Gastrocnemius medialis (tissue), 4 donors: ENCODE measurements at places on chromosomes 12 and 14.

DNA sequence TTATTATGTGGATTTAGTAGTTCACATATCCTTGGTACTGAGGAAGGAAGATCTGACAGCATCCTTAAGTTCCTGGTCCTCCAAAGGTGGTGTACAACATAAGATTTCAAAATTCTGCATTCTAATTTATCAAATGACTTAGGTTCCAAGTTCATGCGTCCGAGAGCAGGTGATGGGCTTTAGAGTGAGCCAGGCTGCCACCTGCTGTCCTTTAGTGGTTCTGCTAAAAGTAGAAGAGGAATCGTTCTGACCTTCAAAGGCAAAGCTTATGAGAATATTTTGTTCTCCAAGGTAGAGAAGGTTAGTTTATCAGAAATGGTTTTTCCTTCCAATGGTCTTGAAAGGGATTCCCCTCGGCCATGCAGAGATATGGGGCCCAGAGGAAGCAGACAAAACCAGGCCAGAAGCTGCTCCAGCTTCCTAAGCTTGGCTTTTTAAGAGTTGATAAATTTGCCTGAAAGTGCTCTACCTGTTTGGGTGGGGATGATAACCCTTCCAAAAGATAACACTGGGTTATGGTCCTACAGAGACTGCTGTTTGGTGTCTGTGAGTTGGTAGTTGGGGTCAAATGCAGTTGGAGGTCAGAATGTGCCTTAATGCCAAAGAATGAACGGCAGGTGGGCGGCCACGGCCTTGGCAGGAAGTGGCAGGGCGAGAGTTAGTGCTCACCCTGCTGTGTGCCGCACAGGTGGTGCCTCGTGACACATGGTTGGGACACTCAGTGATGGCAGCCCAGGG lies 29.1 kb upstream of the LRTM2 start:
- H3K4me1 ChIP-seq: peaks cover 40% of the 10 kb centered on the region
- peak; percentile 70 for DNase-seq
- H3K27me3 ChIP-seq: no peaks in the 10 kb centered on the region
- no peak overlapping the region for H3K4me3 ChIP-seq

DNA sequence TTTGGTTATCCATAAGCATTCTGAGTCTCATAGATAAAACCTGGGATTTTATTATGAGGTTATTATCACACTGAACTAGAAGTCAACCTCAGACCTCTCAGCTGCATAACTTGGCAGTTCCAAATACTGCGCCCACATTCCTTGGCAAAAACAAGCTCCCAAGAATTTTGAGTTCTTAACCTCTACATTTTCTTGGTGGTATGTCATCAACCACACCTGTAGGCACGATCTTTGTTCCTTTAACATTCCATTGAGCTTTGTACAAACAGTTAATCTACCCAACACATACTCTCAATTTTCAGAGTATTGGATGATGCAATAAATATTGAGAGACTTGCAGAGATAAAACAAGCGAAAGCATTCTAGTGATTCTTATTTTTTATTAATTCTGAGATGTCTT lies 371.8 kb upstream of the PRICKLE1 start:
- H3K36me3 ChIP-seq: no peaks in the 10 kb centered on the region
- no peak for DNase-seq
- no peak overlapping the region for H3K4me3 ChIP-seq
- H3K27ac ChIP-seq: no peak overlapping the region
- H3K4me1 ChIP-seq: peaks cover 3% of the 10 kb centered on the region

DNA sequence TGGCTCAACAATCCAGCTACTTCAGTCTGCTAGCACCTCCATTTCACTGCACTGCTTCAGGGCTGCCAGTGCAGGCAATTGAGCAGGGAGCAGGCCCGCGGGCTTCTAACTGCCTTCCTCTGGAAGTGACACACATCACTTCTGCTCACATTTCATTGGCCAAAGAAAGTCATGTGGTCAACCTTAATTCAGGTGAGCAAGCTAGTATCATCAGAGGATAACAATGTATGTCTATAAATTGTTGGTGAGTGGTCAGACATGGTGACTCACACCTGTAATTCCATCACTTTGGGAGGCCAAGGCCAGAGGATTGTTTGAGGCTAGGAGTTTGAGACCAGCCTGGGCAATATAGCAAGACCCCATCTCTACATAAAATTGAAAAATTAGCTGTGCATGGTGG lies 22.3 kb upstream of the CHGA start:
- H3K36me3 ChIP-seq: no peaks in the 10 kb centered on the region
- H3K27me3 ChIP-seq: peaks cover 14% of the 10 kb centered on the region
- H3K27ac ChIP-seq: no peak overlapping the region
- no peaks in the 10 kb centered on the region for H3K4me1 ChIP-seq

- H3K27ac ChIP-seq: no peak overlapping the region
- no peak overlapping the region for H3K4me3 ChIP-seq
- no peaks in the 10 kb centered on the region for H3K27me3 ChIP-seq
- no peaks in the 10 kb centered on the region for H3K4me1 ChIP-seq
These were observed 274.9 kb upstream of the NOVA1 start for GRCh38 chr14:26872515-26873361.

DNA sequence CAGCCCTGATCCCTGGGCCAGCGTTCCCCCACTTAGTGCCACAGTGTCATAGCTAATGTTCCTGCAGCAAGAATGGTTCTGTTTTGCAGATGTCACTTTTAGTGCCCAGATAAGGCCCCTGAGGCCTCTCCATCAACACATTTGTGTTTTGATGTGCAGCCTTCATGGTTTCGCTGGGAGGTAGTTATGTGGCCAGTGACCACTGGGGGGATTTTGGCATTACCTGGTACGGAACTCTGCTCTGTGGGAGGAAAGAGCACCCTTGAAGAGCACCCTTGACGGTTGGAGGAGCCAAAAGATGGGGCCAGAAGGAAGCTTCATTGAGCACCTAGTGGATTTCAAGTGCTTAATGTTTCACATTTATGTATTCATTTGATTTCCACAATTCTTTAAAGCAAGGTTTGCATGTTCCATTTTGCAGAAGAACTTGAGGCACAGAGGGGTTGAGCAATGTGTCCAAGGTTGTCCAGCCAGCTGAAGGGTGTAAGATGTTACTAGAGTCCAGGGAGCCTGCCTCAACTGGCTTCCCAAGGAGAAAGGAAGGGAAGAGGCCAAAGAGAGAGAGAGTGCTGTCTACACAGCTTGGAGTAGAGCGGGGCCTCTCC lies 13.0 kb downstream of the SERPINA11 start:
- peaks cover 6% of the 10 kb centered on the region for H3K27me3 ChIP-seq
- no peak overlapping the region for H3K4me3 ChIP-seq
- H3K4me1 ChIP-seq: no peaks in the 10 kb centered on the region
- H3K36me3 ChIP-seq: no peaks in the 10 kb centered on the region
- no peak for DNase-seq

DNA sequence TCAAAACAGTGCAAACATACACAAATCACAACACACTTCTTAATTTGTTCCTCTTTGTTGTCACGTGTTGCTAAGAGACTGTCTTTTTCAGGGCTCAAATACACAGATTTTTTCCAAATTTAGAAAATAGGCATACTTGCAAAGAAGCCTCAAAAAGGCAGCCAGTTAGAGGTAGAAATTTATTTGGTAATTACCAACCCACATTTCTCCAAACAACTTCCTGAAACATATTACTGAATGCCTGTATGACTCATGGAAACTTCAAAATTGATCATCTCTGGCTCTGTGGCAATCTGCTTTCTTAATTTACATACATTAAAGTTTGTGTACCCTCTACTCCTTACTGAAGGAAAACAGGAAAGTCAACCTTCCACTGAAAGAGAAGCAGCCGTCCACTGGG lies 36.4 kb downstream of the PPM1H start:
- no peaks in the 10 kb centered on the region for H3K27me3 ChIP-seq
- no peaks in the 10 kb centered on the region for H3K36me3 ChIP-seq
- no peak overlapping the region for H3K4me3 ChIP-seq
- H3K4me1 ChIP-seq: peaks cover 37% of the 10 kb centered on the region
- no peak overlapping the region for H3K27ac ChIP-seq

GRCh38 chr12:105555556-105556295 lies 225.2 kb downstream of the C12orf75 start:
- H3K4me1 ChIP-seq: no peaks in the 10 kb centered on the region
- DNase-seq: no peak
- no peak overlapping the region for H3K27ac ChIP-seq
- no peaks in the 10 kb centered on the region for H3K27me3 ChIP-seq
- H3K36me3 ChIP-seq: no peaks in the 10 kb centered on the region

GRCh38 chr14:68683326-68683725 lies 109.5 kb downstream of the ZFP36L1 start:
- DNase-seq: no peak
- no peaks in the 10 kb centered on the region for H3K27me3 ChIP-seq
- peak overlapping the region; percentile 74 for H3K27ac ChIP-seq

- H3K4me1 ChIP-seq: peaks cover 20% of the 10 kb centered on the region
- no peaks in the 10 kb centered on the region for H3K27me3 ChIP-seq
- peaks cover 29% of the 10 kb centered on the region for H3K36me3 ChIP-seq
- H3K4me3 ChIP-seq: no peak overlapping the region
- no peak overlapping the region for H3K27ac ChIP-seq
These were observed 50.1 kb upstream of the STAC3 start for GRCh38 chr12:57300961-57301584.

GRCh38 chr12:45729233-45730083 lies at the start of gene ARID2:
TSS of gene ARID2 (plus strand) at chr12:45729706. CDS start at chr12:45729837, 131 bp downstream.
- H3K27ac ChIP-seq: peak within 1 kb of the TSS; percentile 98
- H3K4me3 ChIP-seq: peak within 1 kb of the TSS; percentile 91
- no peaks in the 10 kb centered on the region for H3K27me3 ChIP-seq
- H3K4me1 ChIP-seq: peaks cover 47% of the 10 kb centered on the region

- no peak for DNase-seq
- no peak overlapping the region for H3K4me3 ChIP-seq
- peaks cover 23% of the 10 kb centered on the region for H3K4me1 ChIP-seq
- H3K36me3 ChIP-seq: no peaks in the 10 kb centered on the region
These were observed 2.8 kb downstream of the NKX2-8 start for GRCh38 chr14:36579573-36580140.

DNA sequence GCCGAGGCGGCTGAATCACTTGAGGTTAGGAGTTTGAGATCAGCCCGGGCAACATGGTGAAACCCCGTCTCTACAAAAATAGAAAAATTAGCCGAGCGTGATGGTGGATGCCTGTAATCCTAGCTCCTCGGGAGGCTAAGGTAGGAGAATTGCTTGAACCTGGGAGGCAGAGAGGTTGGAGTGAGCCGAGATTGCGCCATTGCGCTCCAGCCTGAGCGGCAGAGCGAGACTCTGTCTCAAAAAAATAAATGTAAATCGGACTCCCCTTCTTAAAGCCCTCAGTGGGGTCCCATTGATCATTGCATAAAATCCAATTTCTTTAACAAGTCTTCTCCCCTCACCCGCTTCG lies 908 bp downstream of the TDP1 start:
- H3K36me3 ChIP-seq: no peaks in the 10 kb centered on the region
- peaks cover 10% of the 10 kb centered on the region for H3K4me1 ChIP-seq
- no peaks in the 10 kb centered on the region for H3K27me3 ChIP-seq
- DNase-seq: no peak
- H3K4me3 ChIP-seq: peak overlapping the region; percentile 99

DNA sequence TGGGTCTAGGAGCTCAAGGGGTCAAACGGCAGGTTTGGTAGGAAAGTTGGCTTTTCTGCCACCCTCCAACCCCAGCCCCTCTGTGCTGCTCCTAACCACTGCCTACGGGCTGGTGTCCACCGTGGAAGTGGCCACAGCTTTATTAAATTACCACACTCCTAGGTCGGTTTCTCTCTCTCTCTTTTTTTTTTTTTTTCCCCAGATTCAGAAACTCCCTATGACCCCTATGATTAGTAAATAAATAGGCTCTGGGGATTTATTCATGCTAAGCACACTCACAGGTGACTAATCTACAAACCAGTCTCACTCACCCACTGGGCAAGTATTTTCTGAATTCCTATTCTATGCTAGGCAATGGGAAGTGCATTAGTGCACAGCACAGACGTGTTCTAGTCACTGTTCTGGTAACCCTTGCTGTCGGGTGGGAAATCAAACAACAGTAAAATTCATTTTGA lies 8.7 kb upstream of the DDX47 start:
- H3K4me3 ChIP-seq: no peak overlapping the region
- H3K27ac ChIP-seq: no peak overlapping the region

GRCh38 chr12:27193854-27194544 lies 50.1 kb upstream of the STK38L start:
- H3K36me3 ChIP-seq: no peaks in the 10 kb centered on the region
- DNase-seq: no peak

GRCh38 chr14:85063747-85064146 lies 466.2 kb upstream of the FLRT2 start:
- H3K4me1 ChIP-seq: no peaks in the 10 kb centered on the region
- no peaks in the 10 kb centered on the region for H3K27me3 ChIP-seq
- DNase-seq: no peak
- H3K4me3 ChIP-seq: no peak overlapping the region
- no peaks in the 10 kb centered on the region for H3K36me3 ChIP-seq
- H3K27ac ChIP-seq: no peak overlapping the region

GRCh38 chr14:21024585-21025370 lies at the start of gene NDRG2:
TSS of gene NDRG2 (minus strand) at chr14:21025061. CDS start at chr14:21023315, 1,746 bp downstream.
- H3K4me3 ChIP-seq: peak within 1 kb of the TSS; percentile 99
- peak within 1 kb of the TSS; percentile 100 for H3K27ac ChIP-seq
- H3K4me1 ChIP-seq: peaks cover 68% of the 10 kb centered on the region
- H3K27me3 ChIP-seq: no peaks in the 10 kb centered on the region
- peak; percentile 89 for DNase-seq

GRCh38 chr12:107533218-107533617 lies 152.4 kb upstream of the PWP1 start:
- no peak for DNase-seq
- no peaks in the 10 kb centered on the region for H3K4me1 ChIP-seq
- H3K36me3 ChIP-seq: no peaks in the 10 kb centered on the region
- H3K4me3 ChIP-seq: no peak overlapping the region
- no peaks in the 10 kb centered on the region for H3K27me3 ChIP-seq
- no peak overlapping the region for H3K27ac ChIP-seq

DNA sequence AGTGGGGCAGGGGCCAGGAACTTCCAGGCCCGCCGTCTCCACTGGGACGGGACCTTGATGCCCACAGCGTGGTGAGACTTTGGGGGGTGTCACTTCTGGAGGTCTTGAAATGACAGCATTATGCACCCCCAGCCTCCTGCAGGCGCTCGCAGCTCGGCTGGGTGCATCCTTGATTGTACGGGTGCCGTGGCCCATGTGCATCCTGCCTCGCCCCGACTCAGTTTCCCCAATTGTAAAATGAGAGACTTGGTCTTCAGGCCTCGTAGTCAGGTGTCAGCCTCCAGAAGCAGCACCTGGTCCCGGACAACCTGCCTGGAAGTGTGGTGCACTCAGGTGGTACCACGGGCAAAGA lies 8.9 kb upstream of the PUS1 start:
- H3K36me3 ChIP-seq: peaks cover under 1% of the 10 kb centered on the region
- no peak overlapping the region for H3K4me3 ChIP-seq
- DNase-seq: no peak
- H3K4me1 ChIP-seq: no peaks in the 10 kb centered on the region
- no peaks in the 10 kb centered on the region for H3K27me3 ChIP-seq
- no peak overlapping the region for H3K27ac ChIP-seq

DNA sequence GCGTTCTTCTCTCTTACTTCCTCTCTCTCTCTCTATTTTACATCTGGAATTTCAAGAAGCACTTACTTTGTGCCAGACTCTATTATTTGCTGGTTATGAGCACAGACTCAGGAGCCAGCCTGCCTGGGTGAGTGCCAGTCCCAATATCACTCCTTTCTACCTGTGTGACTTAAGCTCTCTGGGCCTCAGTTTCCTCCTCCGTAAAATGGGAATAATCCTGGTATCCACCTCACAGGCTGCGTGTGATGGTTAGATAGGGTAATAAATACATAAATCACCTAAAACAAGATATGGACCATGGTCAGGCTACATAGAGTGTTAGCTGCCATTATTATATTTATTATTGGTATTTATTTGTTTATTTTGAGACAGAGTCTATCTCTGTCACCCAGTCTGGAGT lies 24.3 kb downstream of the RASAL1 start:
- peaks cover 3% of the 10 kb centered on the region for H3K27me3 ChIP-seq
- no peaks in the 10 kb centered on the region for H3K4me1 ChIP-seq
- H3K36me3 ChIP-seq: no peaks in the 10 kb centered on the region
